ENCODE measurements at places on chromosomes 3 and 15.

- no peak for DNase-seq
Measured at GRCh38 chr3:177590826-177591225, 393.5 kb upstream of the TBL1XR1 start.

GRCh38 chr15:101332061-101332467 lies 37.0 kb upstream of the SNRPA1 start:
- DNase-seq, result no peak

- no peak for DNase-seq
Measured at GRCh38 chr15:84785053-84785452, 32.1 kb upstream of the ALPK3 start.

DNA sequence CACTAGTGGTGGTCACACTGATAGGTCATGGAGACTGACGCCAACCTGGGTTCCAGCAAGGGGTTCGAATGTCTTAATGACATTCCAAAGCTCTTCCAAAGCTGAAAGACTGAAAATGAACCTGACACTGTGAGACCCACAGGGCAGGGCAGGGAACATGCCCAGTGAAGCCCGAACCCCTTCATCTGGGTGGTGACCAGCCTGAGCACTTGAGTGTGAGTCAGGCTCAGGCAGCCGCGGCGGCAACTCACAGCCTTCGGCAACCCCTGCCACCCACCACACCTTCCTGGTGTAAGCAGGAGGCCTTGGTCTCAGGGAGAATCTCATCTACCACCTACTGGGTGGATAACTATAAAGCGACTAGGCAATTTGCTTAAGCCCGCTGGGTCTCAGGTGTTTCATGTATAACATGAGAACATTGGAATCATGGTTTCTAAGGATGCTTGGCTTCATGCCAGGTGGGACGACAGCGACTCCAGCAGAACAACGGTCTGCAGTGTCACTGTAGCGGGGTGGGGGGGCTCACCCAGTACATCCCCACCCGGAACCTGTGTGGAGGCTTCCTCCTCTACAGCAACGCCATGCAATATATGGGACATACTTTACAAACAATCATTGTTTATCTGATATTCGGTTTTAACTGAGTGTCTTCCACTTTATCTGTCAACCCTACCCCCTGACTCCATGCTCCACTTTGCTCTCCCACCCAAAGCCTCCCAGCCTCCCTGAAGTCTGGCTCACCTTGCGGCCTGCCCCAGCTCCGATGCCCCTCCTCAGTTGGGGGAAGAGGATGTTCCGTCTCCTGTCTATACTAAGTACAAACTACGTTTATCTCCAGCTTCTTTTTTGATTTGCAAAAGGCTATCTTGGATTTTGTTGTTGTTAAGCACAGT lies 125.0 kb upstream of the MEF2A start:
- DNase-seq, result no peak

GRCh38 chr15:84859144-84859543 lies 25.3 kb upstream of the SLC28A1 start:
- DNase-seq, result no peak

DNA sequence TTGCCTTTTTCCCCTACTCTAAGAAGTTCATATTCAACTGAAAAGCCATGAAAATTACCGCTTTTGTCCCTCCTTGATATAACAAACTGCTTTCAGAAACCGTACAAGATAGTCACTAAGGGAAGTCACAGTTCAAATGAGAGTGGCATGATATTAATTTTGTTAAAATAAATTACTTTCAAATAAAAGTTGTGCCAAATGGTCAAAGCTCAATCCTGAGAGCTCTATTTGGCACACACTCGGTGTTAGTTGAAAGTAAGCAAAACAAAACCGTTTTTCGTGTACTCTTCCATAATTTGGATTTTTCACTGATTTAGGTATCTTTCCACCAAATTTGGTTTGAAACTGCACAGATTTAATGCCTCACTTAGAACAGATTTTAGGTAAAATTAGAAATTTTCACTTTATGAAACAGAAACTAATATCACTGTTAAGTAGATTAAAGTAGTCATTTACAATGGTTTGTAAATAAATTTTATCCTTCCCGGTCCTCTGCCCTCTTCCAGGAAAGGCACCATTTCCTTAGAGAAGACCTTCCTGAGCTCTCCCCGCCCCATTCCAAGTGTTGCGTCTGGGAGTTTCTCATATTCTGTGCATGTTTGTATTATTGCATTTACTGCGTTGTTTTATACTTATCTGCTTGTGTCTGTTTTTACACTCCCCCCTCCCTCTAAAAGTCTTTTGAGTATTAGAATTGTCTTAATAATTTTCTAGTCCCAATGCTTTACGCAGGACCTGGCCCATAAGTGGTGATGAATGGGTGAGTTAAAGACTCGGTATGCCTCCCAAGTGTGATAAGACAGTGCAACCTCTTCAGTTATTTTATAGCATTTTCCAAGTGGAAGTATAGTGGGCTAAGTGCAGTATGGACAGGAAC lies 853 bp downstream of the TCAIM start:
- no peak for DNase-seq

GRCh38 chr15:57751177-57751800 lies 44.8 kb downstream of the POLR2M start:
- DNase-seq, result no peak

Data from CD8-positive, alpha-beta memory T cell (primary cell).